Activated T-cell treated with anti-CD3 and anti-CD28 coated beads, Interleukin-2, amount 50 U/mL, for 24 hours (primary cell): ENCODE measurements at places on chromosomes 5 and 9.

DNA sequence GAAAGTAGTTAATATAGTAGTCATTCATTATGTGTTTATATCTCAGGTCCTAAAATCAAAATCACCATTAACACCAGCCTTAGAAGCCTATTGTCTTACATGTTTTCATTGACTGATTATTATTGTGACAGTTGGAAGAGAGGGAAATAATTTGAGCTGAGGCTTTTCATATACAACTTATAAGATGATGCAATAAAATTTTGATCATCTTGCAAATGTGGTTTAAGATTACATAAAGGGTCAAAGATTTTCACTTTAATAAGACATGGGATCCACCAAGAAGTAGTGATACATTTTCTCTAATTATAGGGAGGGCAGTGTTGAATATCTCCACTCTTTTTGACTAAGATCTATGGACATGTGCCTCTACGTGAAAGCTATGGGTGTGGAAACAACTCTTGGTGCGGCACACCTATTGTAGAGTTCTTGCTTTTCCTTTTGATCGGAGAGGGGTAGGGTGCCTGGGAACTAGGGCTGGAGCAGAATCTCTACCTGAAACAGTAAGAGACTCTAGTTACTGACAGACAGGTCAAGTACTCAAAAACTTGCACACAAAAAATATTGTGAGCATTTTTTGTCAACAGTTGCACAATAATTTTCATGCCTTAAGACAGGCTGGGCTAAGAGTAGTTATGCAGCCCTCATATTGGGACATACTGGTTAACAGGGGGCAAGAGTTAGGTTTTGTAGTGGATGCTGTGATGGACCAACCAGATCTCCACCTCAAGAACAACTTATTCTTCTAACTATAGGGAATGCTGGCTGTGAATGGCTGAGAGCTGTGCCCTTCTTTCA lies 139.3 kb upstream of the FST start:
- no peak for DNase-seq

GRCh38 chr9:89497257-89497963 lies 503 bp downstream of the SEMA4D start:
- peak; percentile 55 for DNase-seq

- no peak for DNase-seq
These were observed 651.1 kb downstream of the CCDC171 start for GRCh38 chr9:16203729-16204573.

- DNase-seq = no peak
These were observed 5.0 kb upstream of the NIPAL4 start for GRCh38 chr5:157455057-157455456.

DNA sequence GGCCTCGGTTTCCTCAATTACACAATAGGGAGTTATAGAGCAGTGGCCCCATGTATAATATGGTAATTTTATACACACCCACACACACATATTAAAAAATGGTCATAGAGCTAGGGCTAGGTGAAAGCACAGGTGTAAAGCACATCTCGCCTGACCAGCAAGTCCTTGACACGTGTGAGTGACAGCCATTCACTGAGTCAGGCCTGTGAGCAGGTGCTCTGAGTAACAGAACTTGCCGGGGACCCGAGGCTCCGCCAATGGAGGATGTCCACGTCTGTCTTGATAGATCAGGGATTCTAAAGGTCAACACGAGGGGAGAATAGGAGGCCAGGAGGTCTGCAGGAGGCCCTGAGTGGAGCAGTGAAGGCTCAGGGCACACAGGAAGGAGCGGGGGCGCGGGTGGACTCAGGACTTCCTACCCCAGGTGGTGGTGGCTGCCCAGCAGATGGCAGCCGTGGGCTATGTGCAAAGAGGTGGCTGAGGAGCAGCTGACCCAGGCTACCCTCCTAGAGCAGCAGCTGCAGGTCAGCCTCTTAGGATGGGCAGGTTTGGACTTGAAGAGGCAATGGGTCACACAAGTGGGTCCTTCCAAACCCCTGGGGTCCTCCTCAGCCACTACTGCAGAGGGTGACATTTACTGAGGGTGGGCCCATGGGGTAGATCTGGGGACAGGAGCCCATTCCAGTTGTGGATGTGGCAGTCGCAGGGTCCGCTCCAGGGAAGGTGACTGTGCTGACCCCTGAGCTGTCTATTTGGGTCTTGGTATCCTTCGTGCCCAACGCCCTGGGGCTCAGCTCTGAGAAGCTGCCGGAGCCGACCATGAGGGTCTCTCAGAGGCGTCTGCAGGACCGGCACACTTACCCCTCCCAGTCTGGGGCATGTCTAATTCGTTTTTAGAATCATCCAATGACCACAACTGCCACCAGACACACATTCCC lies 45.9 kb downstream of the PRRT1B start:
- peak; percentile 87 for DNase-seq
